Glutamatergic neuron (in vitro differentiated cells): ENCODE measurements at places on chromosomes 2 and 18. TPM values are rescaled to one million over a fixed set of nuclear protein-coding genes. Genes with fewer than 3 reads are reported as not detected.

Gene NPPC
- 18.5 TPM for total RNA-seq

DNA sequence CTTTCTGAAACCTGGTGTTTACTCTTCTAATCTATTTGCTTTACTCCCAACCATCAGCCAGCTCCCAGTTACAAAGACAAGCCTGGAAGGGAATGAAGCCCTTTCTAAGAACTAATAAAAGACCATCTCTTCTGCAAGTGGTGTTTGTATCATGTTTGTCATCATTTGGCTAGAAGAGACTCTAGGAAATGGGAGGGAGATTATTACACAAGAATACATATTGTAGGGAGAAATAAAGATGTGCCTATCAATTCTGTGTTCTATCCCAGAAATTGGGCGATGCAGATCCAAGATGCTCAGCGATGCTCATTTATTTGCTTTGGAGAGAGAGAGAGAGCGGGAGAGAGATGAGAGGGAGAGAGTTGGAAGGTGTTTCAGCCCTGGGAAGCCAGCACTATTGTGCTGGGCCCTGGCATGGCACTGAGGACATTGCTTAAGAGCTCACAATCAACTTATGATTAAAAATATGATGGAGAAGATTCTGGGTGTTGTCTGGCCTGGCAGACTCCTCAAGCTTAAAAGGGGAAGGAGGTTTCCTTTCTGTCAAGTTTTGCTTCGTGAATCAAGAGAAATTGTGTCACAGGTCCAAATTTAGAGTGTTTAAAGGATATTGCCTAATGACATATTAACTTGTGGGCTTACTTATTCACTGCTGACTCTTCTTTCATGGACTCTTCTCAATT lies 41.8 kb upstream of the AFF3 start:
- DNase-seq: no peak

DNA sequence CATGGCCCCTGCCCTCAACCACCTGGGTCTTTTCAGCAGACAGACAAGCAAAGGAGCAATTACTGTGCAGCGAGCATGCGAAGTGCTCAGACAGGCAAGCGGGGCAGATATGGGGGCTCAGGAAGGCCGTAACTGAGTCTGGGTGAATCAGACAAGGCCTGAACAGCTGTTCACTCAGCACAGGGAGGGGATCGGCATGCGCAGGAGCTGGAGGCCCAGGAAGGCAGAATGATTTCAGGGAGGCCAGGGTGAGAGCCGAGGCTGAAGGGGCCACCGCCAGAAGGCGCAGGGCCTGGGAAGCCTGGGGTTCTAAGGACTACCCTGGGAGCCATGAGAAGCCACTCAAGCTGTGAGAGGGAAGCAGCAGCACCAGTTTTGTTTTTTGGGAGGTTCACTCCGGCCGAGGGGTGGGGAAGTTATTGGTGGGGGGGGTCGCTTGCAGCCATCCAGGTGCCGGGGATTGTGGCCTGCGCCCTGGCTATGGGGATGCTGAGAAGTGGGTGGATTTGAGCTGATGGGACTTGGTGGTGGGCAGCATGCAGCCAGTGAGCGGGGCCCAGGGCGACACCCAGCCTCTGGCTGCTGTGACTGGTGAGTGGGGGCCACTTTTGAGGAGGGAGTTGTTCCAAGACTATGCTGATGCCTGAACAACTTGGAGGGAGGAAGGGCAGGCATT lies 132.2 kb downstream of the TSN start:
- DNase-seq: no peak

DNA sequence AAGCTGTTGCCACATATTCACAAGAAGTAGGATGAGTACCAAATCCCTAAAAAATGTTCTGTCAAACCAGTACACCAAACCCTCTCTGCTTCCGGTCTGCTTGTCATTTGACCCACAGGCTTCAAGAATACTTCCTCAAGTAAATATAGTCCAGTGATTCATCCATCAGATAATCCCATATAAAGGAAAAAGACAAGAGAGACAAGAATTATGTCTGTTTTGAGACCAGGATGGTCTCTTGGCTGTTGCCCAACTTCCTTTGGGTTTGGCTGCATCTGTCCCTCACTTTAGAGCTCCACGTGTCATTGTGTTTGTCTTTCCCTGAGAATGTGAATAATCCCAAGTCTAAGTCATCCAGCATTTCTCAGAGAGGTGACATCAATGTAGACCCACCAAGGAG lies 91.5 kb upstream of the NRP2 start:
- DNase-seq: no peak

Gene GRB14
- 0.83 TPM for total RNA-seq

DNA sequence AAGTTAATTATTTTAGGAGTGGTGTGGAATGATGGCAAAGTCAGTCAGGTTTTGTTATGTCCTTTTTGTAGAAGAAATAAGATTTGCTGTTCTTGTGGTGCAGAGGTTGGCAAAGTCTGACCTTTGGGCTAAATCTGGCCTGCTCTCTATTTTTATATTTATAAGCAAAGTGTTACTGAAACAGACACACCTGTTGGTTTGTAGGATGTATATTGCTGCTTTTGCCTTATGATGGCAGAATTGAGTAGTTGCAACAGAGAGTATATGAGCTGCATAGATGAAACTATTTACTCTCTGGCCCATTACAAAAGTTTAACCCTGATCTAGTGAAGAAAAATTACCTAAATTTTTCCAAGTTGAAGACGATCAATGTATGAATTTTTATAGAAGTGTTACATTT lies 34.1 kb upstream of the KCNJ13 start:
- DNase-seq: no peak

- DNase-seq: no peak
Measured at GRCh38 chr2:99545066-99545465, 55.2 kb upstream of the REV1 start.

DNA sequence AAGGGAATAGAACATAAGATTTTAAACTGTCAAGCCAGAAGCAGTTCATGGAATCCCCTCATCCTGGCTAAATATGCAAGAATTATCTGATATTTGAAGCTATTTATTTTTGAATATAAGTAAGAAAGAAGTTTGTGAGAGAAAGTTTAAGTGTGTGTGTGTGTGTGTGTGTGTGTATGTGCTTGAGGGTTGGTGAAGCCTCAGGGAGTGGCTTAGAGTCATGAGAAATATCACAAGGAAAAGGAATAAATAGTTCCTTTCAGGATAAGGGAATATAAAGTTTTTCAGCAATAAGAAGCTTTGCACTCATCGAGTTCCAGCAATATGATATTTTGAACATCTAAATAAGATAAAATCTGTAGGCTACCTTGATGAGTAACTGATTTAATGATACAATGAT lies 359.6 kb downstream of the MEIS1 start:
- DNase-seq: no peak

Gene CABLES1
- total RNA-seq: 3.1 TPM

DNA sequence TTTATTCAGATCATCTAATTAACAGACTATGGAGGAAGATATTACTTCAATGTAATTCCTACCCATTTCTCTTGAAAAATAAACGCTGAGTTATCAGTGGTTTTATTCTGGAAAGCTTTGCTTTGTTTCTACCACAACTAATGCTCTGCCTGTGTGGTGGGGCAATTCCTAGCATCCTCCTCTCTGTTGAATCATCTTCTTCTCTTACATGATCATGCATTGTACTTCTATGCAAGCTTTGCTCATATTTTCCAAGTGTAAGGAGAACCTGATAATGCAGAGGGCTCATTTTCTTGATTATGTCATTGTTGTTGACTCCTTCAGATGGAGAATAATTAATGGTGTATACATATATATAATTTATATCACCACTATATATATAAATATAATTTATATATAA lies 46.7 kb downstream of the CCDC195 start:
- no peak for DNase-seq

Gene MARCHF4
- 26.1 TPM for total RNA-seq

- DNase-seq: no peak
Measured at GRCh38 chr2:71664161-71664560, 210.8 kb downstream of the DYSF start.

Gene C1GALT1C1L
- total RNA-seq: 0.49 TPM

GRCh38 chr2:239703834-239704233 lies 303.0 kb upstream of the HDAC4 start:
- no peak for DNase-seq

DNA sequence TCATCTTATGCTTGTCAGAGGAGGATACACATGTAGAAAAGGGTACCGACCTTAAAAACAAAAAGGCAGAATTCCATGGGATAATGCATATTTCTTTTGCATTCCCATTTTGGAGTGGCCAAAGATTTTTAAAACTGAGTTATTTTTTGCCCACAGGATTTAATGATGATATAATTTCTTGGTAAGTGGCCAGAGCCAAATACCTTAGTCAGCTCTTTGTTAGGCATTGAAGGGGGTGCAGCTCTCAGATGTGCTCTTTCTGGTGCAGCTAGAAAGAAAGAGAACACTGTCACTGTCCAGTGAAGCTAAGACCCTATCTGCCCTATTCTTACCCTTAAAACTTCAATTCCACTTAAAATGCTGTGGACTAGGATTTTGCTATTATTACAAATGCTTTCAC lies 10.8 kb downstream of the COQ10B start:
- DNase-seq: no peak

DNA sequence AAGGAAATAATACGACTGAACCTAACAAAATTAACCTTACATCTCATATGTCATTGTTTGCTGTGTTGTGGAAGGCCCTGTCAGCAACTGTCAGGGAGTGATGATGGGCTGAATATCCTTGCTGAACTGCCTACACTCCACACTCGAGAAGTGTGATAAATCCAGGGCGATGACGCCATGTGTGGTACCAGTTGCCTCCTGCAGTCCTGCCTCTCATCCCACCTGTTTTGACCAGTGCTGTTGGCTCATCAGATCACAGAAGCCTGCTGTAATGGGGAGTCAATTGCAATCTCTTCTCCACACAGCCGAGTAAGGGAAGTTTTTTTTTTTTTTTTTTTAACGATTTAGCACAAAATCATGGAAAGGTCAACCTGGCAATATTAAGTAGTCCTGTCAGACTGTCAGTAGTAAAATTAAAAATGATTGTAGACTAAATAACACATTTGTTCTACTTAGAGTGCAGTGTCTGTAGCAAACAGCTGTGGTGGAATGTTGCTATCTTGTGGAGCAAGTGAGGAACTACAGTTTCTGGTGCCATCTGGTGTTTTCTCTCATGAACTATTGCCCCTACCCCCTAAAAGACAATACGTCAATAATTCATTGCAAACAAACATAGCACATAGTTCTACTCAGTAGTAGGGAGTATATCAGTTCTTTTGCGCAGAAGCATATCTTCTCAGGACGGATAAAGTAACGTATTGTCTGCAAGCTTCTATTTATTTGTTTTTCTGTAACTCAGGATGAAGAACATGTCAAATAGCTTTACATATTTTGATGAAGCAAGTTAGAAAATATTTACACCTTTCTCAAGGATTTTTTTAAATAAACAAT lies 347.6 kb downstream of the CTNNA2 start:
- no peak for DNase-seq

DNA sequence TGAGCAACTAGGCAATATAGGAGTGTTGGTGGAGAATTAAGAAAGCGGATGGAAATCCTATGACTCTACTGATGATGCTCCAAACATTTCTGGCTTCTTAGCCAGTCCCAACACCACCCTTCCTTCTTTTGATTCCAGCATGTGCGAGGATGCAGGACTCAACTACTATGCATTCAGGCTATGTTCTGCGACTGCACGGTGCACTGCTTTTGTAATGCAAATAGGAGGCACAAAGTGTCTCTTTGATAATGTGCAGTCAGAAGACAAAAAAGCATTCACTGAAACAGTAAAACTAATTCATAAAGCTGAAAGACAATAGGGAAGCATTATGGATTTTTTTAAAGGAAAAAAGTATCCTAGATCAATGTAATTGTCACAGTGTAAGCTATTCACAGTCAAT lies 106.7 kb downstream of the MEIS1 start:
- DNase-seq: no peak

Gene PLEKHM3
- total RNA-seq: 19.5 TPM

Gene REG3G
- total RNA-seq: not detected

DNA sequence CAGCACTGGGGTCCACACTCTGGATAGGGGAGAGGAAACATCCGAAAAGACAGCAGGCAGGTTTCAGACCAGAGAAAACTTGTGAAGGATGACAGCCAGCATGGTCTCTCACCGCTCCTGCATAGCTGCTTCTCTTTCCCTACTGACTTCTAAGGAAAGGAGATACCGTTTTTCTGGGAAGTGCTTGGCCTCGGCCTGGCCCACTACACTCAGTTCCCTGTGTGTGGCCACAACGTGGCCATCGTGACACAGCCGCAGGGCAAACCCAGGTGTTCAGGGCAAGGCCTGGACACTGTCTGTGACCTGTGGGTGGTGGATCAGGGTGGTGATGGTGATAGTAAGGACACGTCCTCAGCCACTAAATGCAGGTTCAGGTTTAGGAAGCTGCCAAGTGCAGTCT lies 34.2 kb upstream of the ACAA2 start:
- no peak for DNase-seq

DNA sequence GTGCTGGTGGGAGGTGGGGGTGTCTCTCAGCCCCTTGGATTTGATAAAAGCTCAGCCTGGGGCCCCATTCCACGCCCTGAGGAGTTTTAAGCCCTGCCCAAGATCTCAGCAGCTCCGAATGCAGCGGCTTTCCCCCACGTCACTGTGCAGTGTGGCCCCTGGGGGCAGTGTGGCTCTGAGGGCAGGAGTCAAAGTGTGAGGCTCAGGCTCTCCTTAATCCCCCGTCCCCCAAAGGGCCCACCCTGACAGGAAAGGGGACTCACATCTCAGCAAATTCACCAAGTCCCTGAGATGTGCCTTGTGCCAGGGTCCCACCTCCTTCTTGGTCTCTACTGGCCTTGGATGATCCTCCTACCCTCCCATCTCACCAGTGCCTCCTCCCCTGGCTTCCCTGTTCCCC lies 25.2 kb downstream of the NPPC start:
- DNase-seq: peak; percentile 14

DNA sequence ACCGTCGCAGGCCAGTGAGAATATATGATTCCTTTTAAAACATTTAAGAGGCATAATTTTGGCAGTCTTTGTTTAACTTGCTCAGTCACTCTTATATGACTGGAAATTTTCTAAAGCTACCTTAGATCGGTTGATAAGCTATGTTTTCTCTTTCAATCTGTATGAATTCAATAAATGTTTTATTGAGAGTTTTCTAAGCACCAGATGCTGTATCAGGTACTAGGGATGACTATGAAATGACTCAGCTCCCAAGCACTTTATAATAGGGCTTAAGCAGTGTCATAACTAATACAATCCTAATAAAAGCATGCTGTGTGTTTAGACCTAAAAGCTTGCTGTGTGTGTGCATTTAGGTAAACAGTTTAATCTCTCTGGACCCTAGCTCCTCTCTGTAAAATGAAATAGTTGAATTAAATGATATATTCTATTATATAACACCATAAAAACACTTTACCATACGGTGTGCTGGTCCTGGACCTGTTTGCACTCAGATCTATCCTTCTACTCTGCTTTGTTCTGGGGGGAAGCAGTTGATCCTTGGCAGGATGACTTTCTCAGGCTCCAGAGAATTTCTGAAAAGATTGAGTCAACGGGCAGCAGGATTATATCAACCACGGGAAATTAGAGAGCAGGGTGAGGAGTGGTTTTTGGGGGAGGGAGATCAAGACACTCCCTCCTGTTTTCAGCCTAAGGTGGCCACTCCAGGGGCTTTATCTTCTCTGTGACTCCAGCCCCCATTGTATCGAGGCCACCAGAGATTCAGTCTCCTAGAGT lies 26.1 kb upstream of the SLC38A11 start:
- DNase-seq: no peak
